ENCODE measurements at places on chromosomes 3 and 15. TPM values are rescaled to one million over a fixed set of nuclear protein-coding genes. Genes with fewer than 3 reads are reported as not detected.

GRCh38 chr3:127044996-127045395, 62.1 kb downstream of the PLXNA1 start:
- H3K4me3 ChIP-seq = no peak overlapping the region
- no peaks in the 10 kb centered on the region for H3K36me3 ChIP-seq
- no peak for DNase-seq
- H3K4me1 ChIP-seq = no peaks in the 10 kb centered on the region
- no peak overlapping the region for H3K27ac ChIP-seq
- no peaks in the 10 kb centered on the region for H3K27me3 ChIP-seq

DNA sequence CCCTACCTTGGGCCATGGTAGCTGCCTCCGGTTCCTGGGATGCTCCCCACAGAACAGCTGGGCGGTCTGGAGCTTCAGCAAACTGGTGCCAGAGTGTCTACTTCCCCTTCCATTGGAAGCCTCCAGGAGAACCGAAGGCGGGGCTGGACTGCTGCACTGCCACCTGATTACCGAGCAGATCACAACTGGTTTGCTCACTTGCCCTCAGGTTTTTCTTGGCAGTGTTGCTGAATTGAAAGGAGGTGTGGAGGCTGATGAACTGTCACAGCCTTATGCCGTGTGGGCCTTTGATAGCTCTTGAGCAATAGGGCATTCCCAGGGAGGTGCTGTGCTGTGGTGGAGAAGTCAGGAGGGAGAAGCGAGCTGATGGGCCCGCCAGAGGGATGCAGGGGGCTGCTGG, at the start of gene TGM5:
TGM5 (minus strand) TSS at position 95 of the 400 bp plus-strand sequence; CDS start at position 16, 79 bp downstream.
- peaks cover 13% of the 10 kb centered on the region for H3K27me3 ChIP-seq
- H3K36me3 ChIP-seq = no peaks in the 10 kb centered on the region
- no peak within 1 kb of the TSS for H3K27ac ChIP-seq

GRCh38 chr3:10804183-10804648, 11.8 kb upstream of the SLC6A11 start:
- no peaks in the 10 kb centered on the region for H3K4me1 ChIP-seq
- H3K27me3 ChIP-seq = no peaks in the 10 kb centered on the region
- peak; percentile 68 for DNase-seq
- H3K27ac ChIP-seq = no peak overlapping the region
- no peak overlapping the region for H3K4me3 ChIP-seq

DNA sequence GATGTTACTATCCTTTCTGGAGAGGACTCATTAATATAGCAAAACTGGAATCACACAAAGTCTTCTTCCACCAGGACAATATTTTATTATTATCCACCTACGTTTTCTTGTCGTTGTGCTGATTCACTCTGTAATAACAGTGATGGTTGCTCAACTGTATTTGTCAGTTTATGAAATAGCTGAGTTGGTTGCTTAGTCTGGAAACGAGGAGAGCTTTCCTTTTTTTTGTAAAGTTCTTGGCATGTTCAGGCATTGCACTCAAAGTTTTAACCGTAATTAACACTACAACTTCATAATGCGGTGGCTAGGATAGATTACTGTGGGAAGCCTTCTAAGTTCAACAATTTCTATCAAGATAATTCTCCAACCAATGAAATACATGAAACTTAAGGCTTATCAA, 131.2 kb downstream of the RAP2B start:
- peak overlapping the region; percentile 0 for H3K27ac ChIP-seq
- no peak overlapping the region for H3K4me3 ChIP-seq
- peak; percentile 85 for DNase-seq
- no peaks in the 10 kb centered on the region for H3K27me3 ChIP-seq
- H3K36me3 ChIP-seq = no peaks in the 10 kb centered on the region
- no peaks in the 10 kb centered on the region for H3K4me1 ChIP-seq

- no peak overlapping the region for H3K4me3 ChIP-seq
- no peaks in the 10 kb centered on the region for H3K36me3 ChIP-seq
- DNase-seq = peak; percentile 55
- no peaks in the 10 kb centered on the region for H3K27me3 ChIP-seq
Observed at GRCh38 chr3:59212128-59212779, 162.4 kb upstream of the CFAP20DC start.

Gene DLG1
- total RNA-seq = 53.0 TPM

GRCh38 chr3:39671600-39671999, 137.8 kb upstream of the MYRIP start:
- H3K27ac ChIP-seq = no peak overlapping the region
- H3K4me1 ChIP-seq = no peaks in the 10 kb centered on the region
- H3K36me3 ChIP-seq = no peaks in the 10 kb centered on the region
- no peak for DNase-seq
- H3K4me3 ChIP-seq = no peak overlapping the region
- no peaks in the 10 kb centered on the region for H3K27me3 ChIP-seq

DNA sequence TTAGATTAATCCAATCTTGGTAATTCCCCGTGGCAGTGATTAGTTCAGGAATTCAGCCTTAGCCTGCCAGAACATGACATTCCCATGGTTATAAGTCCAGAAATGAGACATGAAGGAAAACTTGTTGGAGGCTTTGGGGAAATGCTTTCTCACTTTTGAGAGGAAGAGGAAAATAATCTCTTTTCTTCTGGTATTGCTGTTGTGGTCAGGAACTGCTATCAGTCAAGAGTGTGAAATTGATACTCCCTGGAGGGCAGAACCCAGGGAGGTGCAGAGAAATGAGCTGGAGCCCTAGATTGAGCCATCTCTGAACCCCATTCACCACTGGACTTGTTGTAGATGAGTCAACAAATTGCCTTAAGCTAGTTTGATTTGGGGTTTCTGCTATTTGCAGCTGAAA, 38.6 kb upstream of the APH1B start:
- no peaks in the 10 kb centered on the region for H3K27me3 ChIP-seq
- peak; percentile 87 for DNase-seq
- H3K36me3 ChIP-seq = no peaks in the 10 kb centered on the region
- no peak overlapping the region for H3K4me3 ChIP-seq
- peaks cover 26% of the 10 kb centered on the region for H3K4me1 ChIP-seq

- H3K27me3 ChIP-seq = no peaks in the 10 kb centered on the region
- no peak overlapping the region for H3K4me3 ChIP-seq
- H3K4me1 ChIP-seq = peaks cover 2% of the 10 kb centered on the region
- no peak overlapping the region for H3K27ac ChIP-seq
- peak; percentile 80 for DNase-seq
- no peaks in the 10 kb centered on the region for H3K36me3 ChIP-seq
Observed at GRCh38 chr15:57607570-57608000, 15.9 kb downstream of the MYZAP start.

Gene CHRNA7
- 0.26 TPM for total RNA-seq

GRCh38 chr3:109213321-109213720, 76.8 kb downstream of the C3orf85 start:
- no peaks in the 10 kb centered on the region for H3K36me3 ChIP-seq
- H3K27me3 ChIP-seq = no peaks in the 10 kb centered on the region
- no peak overlapping the region for H3K4me3 ChIP-seq
- no peak for DNase-seq
- no peak overlapping the region for H3K27ac ChIP-seq

Gene CYP1A1
- under 0.01 TPM for total RNA-seq

- H3K36me3 ChIP-seq = peaks cover 6% of the 10 kb centered on the region
- no peaks in the 10 kb centered on the region for H3K4me1 ChIP-seq
- peak; percentile 31 for DNase-seq
- H3K27me3 ChIP-seq = no peaks in the 10 kb centered on the region
- no peak overlapping the region for H3K27ac ChIP-seq
- no peak overlapping the region for H3K4me3 ChIP-seq
Observed at GRCh38 chr3:150623945-150624344, 20.8 kb downstream of the SELENOT start.

Measured in fibroblast of lung (primary cell).